Activated T-cell treated with anti-CD3 and anti-CD28 coated beads, Interleukin-2, amount 50 U/mL, for 1 hour (primary cell): ENCODE measurements at places on chromosomes 5 and 9.

- DNase-seq, result no peak
These were observed 14.5 kb downstream of the CXCL14 start for GRCh38 chr5:135564331-135564730.

- DNase-seq, result peak; percentile 63
These were observed 73.1 kb downstream of the STK10 start for GRCh38 chr5:172114875-172115422.

- DNase-seq, result no peak
These were observed 1.7 kb downstream of the DCANP1 start for GRCh38 chr5:135445306-135445985.

DNA sequence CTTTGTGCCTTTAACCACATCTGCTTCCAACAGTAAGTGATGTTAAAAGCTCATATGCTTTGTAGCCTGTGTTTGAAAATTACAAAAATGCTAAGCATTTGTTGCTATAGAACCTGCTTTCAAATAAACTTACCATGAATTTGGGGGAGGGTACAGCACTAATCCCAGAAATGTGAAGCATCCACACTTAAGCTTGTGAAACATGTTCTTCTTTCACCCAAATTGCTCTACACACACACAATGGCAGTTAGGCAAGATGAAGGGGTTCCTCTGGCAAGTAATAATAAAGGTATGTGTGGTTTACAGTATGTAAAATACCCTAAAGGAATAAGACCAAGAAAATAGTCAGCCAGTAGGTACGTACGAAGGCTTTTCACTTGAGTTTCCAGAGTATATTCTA lies 165.6 kb downstream of the SMARCA2 start:
- no peak for DNase-seq

DNA sequence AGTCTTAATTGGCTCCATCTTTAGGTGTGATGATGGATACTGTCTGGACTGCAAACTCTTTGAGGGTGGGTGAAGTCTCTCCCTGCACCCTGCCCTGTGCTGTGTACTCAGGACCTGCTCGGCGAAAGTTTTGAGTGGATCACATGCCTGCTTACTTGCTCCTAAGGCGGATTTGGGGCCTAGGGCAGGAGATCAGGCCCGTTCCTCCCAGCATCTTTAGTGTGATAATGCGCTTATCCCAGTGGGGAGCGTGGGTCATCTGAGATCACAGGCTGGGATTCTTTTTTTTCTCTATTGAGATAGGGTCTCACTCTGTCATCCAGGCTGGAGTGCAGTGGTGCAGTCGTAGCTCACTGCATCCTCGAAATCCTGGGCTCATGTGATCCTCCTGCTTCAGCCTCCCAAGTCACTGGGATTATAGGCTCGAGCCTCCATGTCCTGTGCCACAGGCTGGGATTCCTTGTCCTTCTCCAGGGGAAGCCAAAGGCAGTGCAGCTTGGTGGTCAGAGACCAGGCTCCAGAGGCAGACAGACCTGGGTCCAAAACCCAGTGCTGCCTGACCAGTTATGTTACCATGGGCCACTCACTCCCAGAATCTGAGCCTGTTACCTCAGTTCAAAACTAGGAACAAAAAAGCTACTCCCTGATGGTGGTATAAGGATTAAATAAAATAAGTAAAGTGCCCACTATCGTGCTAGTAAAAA lies 59.7 kb downstream of the ZNF618 start:
- no peak for DNase-seq

- DNase-seq, result no peak
These were observed 11.0 kb upstream of the PCDHB15 start for GRCh38 chr5:141234109-141234667.

- DNase-seq, result no peak
These were observed 14.0 kb downstream of the BNIP1 start for GRCh38 chr5:173158366-173158765.

DNA sequence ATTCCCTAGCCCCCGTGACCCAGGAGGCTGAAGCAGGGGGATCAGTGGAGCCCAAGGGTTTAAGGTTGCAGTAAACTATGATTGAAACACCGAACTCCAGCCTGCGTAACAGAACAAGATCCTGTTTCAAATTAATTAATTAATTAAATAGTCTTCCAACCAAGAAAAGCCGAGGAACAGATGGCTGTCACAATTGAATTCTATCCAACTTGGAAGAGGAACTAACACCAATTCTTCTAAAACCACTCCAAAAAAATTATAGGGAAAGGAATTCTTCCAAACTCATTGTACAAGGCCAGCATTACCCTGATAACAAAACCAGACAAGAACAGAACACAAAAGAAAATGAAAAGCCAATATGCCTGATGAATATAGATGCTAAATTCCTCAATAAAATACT lies 43.4 kb upstream of the RGS7BP start:
- no peak for DNase-seq
